ENCODE measurements at places on chromosomes 5 and 9.

- no peak for DNase-seq
Measured at GRCh38 chr9:126166866-126167265, 159.8 kb upstream of the MVB12B start.

DNA sequence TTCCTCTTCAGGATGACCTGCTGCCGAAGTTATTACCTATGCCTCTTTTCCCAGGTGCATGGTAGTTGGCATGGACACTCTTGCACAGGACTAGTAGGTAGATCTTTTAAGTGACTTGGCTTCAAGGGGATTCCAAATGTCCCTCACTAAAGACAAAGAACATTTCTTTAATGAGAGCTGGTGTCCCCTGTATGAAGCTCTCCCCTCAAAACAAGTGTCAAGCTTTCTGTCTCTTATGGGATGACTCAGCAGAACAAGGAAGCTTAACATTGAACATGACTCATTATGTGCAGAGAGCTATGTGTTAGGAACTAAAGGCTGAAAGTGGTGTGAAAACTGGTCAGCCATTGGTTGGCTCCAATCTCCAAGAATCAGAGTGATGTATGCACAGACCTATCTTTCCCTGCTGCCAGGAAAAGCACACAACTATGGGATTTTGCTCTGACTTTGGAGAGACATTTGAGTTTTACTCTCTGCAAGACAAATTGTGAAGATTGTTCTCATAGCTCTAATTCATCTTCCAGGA is 120.5 kb downstream of the PRDM6 start:
- peak; percentile 35 for DNase-seq

- no peak for DNase-seq
Measured at GRCh38 chr9:19184144-19184917, 46.2 kb upstream of the DENND4C start.

GRCh38 chr5:32388432-32389129 is 56.0 kb downstream of the ZFR start:
- no peak for DNase-seq
